ENCODE measurements at places on chromosomes 4 and X.

DNA sequence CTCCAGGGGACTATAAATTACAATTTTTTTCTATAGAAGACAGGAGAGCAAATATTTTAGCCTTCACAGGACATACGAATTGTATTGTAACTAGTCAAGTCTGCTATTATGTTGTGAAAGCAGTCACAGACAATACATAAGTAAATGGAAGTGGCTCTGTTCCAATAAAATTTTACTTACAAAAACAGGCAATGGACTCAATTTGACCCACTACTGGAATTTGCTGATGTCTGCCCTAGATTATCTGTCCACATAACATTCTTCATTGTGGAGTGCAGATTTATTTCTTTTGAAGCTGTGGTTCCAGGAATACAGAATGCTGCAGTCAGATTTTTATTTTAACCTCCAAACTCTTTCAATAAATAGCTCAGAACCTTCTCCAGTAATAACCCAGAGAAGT, 330.3 kb downstream of the PPP4R3C start:
- DNase-seq = no peak

DNA sequence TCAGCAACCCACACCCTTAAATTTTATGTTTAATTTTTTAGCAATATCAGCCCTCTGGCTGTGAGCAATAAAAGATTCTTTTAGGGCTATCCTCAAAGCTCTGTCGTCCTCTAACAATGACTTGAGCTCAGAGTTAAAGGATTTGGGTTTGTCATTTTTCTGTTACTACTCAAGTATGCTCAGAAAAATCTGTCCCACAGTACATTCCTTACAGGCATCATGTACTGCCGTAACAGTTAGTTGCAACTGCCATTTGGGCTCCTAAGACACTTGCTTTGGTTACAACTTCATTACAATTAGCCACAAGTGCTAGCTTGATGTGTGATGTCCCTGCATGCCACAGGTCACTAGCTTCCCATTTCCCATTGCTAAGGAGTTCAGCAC, 33.2 kb downstream of the COQ2 start:
- no peak for DNase-seq

DNA sequence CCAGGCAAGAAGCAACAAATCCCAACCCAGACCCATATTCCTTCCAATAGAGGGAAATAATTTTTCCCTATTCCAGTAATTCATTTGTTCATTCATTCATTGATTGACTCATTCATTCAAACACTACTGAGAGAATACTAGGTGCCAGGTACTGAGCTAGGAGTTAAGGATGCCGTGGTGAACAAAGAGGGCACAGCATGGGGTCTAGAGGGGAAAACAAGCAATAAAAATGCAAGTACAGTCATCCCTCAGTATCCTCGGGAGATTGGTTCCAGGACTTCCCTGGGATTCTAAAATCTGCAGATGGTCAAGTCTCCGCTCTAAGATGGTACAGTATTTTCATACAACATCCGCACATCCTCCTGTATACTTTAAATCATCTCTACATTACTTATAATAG, 18.7 kb downstream of the RASGEF1B start:
- no peak for DNase-seq

GRCh38 chr4:54050214-54050904, 14.0 kb downstream of the CHIC2 start:
- no peak for DNase-seq

- DNase-seq = no peak
These were observed 22.7 kb upstream of the DRD5 start for GRCh38 chr4:9758641-9759317.

DNA sequence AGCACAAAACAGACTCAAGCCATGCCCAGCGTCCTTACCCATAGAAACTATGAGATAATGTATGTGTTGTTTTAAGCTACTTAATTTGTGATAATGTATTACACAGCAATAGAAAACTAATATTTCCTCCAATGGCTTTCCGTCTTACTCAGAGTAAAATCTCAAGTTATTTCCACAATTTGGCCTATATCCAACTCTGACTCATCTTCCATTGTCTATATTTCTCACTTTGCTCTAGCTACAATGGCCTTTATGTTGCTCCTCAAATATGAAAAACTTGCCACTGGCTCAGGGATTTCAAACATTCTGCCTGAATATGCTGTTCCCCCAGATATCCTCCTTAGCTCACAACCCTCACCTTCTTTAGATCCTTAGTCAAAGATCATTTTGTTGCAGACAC, 31.6 kb downstream of the IQCM start:
- DNase-seq = no peak

DNA sequence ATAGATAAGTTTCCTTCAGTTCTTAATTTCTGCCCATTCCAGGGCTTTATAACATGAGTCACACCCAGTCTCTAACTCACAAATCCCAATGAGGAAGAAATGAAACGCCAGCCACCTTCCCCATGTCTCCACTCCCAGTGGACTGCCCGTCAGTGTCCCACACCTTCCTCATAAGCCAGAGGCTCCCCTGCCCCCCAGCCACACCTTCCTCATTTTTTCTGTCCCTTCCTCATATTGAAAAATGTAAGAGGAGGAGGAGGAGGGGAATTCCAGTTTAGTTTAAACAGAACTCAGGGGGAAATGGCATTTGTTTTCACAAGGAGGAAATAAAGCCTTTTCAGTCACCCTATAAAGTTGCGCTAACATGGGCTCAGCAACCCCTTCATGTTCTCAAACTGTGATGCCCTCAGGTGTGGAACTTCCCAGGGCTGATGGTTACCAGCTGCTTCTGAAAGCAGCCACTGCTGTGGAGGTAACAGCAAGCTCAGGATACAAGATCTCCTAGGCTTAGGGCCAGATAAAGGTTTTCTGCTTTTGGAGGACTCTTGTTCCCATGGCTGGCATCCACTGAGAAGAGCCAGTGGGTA, 97.8 kb downstream of the PARM1 start:
- DNase-seq = no peak

DNA sequence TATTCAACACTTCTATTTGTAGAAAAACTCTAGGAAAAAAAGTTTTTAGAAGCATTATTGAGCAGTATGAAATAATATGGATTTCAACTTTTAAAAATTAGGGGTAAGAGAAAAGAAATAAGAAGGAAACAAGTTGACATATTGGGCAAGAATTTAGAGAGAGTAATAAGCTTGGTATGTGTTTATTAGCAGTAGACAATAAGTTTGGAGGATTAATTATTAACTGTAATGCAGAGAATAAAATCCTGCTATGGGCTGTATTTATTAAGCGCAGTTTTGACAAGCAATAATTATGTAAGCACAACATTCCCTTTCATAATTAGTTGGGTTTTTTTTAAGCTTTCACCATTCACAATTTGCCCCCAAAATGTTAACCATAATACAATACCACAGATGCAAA, 162.7 kb upstream of the SLC7A11 start:
- no peak for DNase-seq

- DNase-seq = no peak
These were observed 66.5 kb downstream of the EFNB1 start for GRCh38 chrX:68895341-68895755.

- DNase-seq = no peak
These were observed 20.2 kb upstream of the CTSO start for GRCh38 chr4:155973639-155974475.

- no peak for DNase-seq
These were observed 53.6 kb upstream of the RAP2C start for GRCh38 chrX:132272826-132273225.

DNA sequence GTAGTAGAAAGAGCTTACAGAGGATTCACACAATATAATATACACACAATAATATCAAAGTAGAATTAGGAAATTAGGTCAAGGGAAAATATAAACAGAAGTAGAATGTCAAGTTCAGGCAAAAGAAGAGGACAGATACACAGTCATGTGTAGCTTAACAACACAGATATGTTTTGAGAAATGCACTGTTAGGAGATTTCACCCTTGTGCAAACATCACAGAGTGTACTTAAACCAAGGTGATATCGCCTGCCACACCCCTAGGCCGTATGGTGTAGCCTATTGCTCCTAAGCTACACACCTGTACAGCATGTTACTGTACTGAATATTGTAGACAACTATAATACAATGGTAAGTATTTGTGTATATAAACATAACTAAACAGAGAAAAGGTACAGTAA, 110.0 kb upstream of the EDNRA start:
- no peak for DNase-seq

DNA sequence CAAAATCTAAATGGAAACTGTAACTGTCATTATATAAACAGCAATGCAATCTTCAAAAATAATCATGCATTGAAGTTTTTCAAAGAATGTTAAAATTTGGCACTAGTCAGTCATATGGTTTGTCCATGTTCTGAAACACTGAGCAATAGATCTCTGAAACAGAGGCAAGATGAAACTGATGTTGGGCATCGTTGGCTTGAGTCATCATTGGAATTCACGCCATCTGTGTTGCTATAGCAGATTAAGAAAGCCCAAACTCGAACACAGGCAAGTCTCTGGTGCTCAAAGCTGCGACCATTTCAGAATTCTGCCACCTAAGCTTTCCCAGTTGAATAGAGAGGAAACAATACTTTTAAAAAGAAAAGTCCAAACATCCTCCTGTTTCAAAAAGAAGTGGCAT, 114.1 kb upstream of the PPARGC1A start:
- no peak for DNase-seq

DNA sequence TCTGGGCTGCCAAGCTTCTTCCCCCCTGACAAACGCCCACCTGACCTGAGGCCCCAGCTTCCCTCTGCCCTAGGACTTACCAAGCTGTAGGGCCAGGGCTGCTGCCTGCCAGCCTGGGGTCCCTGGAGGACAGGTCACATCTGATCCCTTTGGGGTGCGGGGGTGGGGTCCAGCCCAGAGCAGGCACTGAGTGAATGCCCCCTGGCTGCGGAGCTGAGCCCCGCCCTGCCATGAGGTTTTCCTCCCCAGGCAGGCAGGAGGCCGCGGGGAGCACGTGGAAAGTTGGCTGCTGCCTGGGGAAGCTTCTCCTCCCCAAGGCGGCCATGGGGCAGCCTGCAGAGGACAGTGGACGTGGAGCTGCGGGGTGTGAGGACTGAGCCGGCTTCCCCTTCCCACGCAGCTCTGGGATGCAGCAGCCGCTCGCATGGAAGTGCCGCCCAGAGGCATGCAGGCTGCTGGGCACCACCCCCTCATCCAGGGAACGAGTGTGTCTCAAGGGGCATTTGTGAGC, 37.0 kb downstream of the HTRA3 start:
- DNase-seq = no peak

- DNase-seq = no peak
These were observed 35.9 kb upstream of the STK26 start for GRCh38 chrX:131987252-131987651.

- DNase-seq = no peak
These were observed 137.9 kb downstream of the FAM13A start for GRCh38 chr4:88919056-88919455.

- no peak for DNase-seq
These were observed 613.1 kb upstream of the HS3ST1 start for GRCh38 chr4:12041828-12042227.

DNA sequence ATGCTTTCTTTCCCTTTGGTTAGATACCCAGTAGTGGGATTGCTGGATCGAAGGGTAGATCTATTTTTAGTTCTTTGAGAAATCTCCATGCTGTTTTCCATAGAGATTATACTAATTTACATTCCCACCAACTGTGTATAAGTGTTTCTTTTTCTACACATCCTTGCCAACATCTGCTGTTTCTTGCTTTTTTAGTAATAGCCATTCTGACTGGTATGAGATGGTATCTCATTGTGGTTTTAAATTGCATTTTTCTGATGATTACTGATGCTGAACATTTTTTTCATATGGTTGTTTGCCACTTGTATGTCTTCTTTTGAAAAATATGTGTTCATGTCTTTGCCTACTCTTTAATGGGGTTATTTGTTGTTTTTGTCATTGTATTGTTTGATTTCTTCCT, 6.6 kb upstream of the AGA start:
- DNase-seq = no peak

Data from activated CD4-positive, CD25-positive, alpha-beta regulatory T cell (primary cell).